Activated CD8-positive, alpha-beta memory T cell treated with anti-CD3 and anti-CD28 coated beads, Interleukin-2, amount 50 U/mL, for 4 hours (primary cell): ENCODE measurements at places on chromosomes 3 and 15.

DNA sequence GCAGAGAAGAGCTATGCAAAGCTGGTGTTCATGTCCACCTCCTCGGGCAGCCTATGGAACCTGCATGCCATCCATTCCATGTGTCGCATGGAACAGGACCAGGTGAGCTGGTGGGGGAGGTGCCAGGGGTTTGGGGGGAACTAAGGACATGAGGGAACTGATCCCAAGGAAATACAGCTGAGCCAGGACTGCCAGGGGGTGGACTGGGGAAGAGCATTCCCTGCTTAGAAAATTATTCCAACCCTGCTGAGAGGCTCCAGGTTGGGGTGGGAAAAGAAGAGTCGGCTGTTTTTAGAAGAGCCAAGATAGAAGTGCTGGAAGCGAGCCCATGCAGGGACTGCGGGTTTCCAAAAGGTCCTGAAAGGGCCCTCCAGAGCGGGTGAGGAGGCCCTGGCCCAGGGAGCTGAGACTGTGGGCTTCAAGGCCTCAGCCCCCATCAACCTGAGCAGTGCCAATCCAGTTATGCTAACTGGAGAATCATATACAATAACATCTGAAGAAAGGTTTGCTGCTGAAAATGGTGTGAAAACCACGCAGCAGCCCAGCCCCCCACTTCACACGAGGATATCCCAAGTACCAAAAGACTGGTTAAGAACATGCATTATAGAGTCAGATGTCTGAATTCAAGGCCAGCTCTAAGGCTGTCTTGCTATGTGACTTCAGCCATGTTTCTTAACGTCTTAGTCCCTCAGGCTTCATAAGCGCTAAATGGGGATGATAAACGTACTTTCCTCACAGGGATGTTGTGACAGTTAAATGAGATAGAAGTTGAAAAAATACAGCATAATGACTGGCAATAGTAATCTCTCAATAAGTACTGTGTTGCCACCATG lies 7.8 kb downstream of the DISP2 start:
- no peak for DNase-seq

DNA sequence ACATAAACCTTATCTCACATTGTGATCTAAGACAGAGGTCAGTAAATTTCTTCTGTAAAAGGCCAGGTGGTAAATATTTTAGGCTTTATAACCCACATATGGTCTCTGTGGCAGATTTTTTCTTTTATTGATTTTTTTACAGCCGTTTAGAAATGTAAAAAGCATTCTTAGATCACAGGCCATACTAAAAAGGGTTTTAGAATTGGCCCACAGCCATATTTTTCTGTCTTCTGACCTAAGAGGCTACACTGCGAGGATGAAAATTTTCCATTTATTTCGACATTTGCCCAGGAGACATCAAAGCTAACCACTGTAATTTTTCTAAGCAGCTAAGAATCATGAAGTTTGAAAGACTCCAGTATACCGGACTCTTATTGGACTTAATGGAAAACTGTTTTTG lies 377.2 kb upstream of the SGO1 start:
- no peak for DNase-seq

DNA sequence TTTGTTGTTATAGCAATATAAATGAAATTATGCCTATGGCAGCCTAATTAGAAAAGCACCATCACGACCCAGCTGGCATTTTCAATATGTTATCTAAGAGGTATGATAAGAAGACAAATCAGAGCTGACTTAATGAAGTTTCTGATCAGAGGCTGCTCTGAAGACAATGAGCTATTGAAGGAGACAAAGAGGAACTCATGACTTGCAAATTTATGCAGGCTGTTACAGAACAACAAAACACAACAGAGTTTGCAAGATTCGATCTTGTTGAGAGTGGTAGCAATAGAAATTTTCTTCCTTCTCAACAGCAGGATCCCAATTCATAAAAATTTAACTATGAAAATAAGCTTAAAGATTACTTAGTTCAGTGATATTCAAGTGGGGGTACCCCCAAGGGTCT lies 7.7 kb downstream of the CCDC54 start:
- no peak for DNase-seq

DNA sequence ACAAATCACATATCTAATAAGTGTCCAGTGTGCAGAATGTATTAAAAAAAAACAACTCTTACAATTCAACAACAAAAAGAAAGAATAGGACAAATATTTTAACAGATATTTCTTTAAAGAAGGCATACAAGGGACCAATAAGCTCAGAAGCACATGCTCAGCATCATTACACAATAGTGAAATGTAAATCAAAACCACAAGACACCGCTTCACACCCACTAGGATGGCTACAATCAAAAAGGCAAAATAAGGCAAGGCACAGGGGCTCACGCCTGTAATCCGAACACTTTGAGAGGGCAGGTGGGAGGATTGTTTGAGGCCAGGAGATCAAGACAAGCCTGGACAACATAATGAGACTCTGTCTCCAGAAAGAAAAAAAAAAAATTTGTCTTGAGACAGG lies 255.6 kb downstream of the MAGI1 start:
- no peak for DNase-seq

DNA sequence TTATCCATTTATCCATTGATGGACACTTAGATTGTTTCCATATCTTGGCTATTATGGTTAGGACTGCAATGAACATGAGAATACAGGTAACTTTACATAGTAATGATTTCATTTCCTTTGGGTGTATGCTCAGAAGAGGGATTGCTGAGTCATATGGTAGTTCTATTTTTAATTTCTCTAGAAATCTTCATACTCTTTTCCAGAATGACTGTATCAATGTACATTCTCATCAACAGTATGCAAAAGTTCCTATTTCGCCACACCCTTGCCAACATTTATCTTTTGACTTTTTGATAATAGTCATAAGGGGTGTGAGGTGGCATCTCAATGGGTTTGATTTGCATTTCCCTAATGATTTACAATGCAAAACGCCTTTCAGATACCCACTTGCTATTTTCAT lies 6.2 kb upstream of the NIPA1 start:
- DNase-seq = no peak
